ENCODE measurements at places on chromosomes 13 and 19.

- no peak for DNase-seq
Measured at GRCh38 chr19:48716562-48717291, 2.8 kb downstream of the MAMSTR start.

DNA sequence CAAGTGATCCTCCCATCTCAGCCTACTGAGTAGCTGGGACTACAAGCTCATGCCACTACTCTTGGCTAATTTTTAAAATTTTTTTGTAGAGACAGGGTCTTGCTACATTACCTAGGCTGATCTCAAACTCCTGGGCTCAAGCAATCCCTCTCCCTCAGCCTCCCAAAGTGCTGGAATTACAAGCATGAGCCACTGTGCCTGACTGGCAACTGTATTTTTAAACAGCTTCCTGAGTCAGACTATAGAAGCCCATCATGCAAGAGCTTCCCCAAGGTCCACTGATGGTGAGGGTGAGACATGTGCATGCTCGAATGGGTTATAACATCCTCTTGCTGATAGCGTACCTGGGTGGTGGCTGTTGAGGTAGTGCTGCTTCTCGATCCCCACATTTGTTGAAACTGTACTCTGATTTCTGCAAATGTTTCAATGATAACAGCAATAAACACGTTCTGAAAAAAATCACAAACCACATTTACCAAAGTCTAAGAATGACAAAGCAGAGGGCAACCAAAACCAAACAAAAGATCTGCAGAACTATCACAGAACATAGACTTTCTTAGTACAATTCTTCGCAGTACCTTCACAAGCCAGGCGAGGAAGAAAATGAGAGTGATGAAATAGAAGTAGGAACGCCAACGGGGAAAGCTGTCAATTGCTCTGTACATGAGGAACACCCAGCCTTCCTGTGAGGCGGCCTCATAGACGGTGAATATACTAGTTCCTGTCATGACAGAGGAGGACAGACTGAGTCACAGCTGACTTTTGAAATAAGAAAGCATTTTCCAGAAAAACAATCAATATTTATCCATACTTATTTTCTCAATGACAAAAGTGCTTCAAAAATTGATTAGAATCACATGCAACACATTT lies 124.4 kb downstream of the NALCN start:
- DNase-seq, result no peak

- peak; percentile 4 for DNase-seq
Measured at GRCh38 chr19:32599736-32600157, 18.8 kb downstream of the PDCD5 start.

- DNase-seq, result no peak
Measured at GRCh38 chr19:33486936-33487811, 34.4 kb downstream of the PEPD start.

DNA sequence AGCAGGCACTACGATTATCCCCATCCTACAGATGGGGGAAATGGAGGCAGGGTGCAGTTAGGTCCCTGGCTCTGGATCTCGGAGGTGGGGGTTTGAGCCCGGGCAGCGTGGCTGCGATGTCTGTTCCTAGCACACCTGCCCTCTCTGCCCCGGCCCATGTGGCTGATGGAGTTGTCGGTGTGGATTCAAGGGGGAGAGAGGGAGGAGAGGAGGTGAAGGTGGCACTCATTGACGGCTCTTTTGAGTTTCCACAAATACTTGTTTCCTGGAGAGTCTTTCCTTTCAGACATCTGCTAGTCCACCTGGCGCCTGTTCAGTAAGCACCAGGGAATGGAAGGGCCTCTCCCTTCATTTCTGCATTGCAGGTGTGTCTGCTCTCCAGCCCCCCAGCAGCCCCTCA lies 69.9 kb downstream of the ARHGEF18 start:
- no peak for DNase-seq

DNA sequence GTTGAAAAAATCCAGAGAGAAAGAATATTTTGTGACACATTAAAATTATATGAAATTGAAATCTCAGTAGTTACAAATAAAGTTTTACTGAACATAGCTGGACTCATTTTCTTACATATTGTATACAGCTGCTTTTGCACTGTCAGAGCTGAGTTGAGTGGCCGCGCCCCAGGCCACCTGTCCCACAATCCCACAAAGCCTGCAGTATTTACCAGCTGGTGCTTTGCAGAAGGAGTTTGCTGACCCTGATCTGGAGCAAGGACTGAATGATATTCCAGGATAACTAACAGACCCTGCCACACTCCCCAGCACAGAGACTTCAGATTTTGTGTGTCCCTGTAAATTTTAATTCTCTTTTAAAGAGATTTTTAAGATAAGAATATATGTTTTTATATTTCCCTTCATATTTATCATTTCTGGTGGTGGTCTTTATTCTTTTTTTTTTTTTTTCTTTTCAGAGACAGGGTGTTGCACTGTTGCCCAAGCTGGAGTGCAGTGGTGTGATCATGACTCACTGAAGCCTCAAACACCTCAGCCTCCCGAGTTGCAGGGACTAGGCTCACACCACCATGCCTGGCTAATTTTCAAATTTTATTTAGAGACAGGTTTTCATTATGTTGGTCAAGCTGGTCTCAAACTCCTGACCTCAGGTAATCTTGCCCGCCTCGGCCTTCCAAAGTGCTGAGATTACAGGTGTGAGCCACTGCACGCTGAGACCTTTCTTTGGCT lies 48.5 kb downstream of the TDRD12 start:
- no peak for DNase-seq

DNA sequence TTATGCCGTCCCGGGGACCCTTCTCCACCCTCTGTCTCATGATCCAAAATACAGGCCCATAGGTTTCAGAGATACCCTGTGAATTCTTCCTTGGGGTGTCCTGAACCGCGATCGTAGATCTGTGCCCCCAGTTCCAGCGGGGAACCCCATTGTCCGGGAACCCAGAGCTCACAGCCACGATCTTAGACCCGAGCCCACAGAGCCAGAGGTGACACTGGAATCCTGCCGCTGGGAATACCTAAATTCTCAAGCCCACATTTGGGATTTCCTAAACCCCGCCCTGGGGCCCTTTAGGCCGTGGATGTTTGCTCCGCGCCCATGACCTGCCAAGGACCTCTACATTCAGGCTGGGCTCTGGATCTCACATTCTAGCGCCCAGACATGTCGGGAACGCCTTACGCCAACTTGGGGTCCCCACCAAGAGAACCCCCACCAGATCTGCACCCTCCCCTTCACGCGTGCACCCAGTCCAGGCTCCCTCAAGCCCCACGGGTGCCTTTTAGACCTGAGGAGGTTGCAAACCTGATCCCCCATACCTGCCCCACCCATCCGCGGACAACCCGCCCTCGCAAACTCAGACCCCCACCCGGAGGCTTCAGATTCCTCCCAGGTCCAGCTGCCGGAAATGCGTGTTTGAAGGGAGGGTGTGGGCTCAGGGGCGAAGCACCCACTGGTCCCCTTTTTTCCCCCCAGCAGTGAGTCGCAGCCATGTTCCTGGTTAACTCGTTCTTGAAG lies 605 bp downstream of the CAPNS1 start:
- DNase-seq, result no peak

DNA sequence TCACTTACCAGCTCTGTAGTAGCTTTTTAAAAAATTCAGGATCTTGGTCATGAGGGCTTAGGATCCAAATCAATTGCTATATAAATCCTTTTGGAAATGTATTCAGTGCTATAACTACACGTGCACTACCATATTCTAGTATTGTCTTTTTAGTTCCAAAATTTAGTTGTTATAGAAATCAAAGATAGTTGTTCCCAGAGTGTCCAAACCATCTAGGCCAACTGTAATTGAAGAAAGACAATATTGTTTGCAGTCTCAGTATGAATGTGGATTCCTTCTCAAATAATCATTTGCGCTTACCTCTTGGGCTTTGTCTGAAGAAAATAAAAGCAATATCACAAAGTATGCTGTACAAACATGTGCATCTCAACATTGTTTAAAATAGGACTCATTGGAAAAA lies 184.1 kb upstream of the EDNRB start:
- no peak for DNase-seq

DNA sequence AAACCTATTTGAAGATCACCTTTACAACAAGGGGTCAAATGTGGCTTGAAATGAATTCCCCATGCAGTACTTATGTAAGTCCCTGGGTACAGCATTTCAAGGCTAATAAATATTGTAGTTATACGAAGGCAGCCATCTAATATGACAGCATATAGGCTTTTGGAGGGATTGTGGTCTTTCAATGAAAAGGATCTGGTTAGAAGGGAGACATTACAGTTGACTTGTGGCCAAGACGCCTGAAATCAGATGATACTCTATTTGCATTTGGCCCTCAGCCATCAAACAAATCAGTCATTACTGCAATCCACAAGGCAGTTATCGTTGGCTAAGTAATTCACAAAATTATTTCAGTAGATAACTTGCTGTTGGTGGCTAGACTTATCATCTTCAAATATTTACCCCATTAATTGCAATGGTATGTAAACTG lies 242.7 kb downstream of the DCLK1 start:
- no peak for DNase-seq

- DNase-seq, result no peak
Measured at GRCh38 chr19:33187183-33187540, 7.0 kb upstream of the LRP3 start.

DNA sequence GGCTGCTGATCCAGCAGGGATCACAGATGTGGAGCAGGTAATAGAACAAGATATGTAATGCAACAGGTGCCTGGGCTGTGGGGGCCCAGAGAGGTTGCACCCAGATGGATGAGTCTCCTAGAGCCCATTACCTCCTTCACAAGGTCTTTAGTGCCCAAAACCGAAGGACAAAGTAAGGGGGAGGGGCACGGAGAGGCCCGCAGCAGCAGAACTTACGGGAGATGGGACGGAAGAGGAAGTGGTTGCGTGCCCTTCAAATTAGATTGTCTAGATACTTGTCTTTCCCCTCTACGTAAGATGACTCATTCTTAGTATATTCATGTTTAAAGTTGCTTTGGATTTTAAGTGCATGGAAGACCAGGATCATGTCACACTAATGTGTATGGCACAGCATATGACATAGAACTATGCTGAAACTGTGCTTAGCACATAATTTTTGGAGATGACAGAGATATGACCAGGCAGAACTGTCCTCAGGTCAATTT lies 5.7 kb upstream of the MRPS31 start:
- peak; percentile 60 for DNase-seq

- no peak for DNase-seq
Measured at GRCh38 chr13:46359714-46360113, 27.3 kb downstream of the RUBCNL start.

GRCh38 chr13:97275776-97276501 lies 53.8 kb downstream of the MBNL2 start:
- no peak for DNase-seq

DNA sequence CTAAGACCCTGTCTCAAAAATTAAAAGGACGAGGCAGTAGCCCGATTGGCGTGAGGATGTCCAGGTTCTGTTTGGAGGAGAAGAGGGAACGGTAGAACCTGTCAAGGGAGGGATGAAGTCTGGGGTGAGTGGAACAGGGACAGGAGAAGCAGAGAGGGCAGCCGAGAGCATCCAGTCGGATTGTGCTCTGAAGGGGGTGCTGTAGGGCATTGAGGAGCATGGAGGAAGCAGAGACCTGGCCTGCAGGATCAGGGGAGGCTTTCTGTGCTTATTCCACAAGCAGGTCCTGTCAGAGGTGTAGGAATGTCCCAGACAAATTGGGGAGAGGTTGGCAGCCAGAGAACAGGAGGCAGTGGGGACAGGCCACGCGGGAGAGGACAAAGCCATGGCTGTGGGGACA lies 14.1 kb downstream of the AP2A1 start:
- DNase-seq, result no peak

DNA sequence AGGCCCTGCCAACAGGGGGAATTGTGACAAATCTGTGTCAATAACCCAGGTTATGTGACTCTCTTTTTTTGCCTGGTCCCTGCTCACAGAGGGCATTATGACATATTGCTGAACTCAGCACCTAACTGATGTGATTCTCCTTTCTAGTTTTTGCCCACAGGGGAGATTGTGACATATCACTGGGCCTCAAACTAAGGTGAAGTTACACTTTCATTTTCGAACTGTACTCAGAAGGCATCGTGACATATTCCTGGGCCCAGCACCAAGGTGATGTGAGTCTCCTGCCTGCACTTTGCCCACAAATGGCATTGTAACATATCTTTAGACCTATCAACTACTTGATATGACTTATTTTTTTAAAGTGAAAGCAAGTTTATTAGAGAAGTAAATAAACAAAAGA lies 83.0 kb downstream of the ZNF728 start:
- no peak for DNase-seq

GRCh38 chr13:50366488-50367174 lies 351.4 kb downstream of the KCNRG start:
- DNase-seq, result no peak

- DNase-seq, result no peak
Measured at GRCh38 chr19:32396046-32396652, 9.4 kb upstream of the DPY19L3 start.

DNA sequence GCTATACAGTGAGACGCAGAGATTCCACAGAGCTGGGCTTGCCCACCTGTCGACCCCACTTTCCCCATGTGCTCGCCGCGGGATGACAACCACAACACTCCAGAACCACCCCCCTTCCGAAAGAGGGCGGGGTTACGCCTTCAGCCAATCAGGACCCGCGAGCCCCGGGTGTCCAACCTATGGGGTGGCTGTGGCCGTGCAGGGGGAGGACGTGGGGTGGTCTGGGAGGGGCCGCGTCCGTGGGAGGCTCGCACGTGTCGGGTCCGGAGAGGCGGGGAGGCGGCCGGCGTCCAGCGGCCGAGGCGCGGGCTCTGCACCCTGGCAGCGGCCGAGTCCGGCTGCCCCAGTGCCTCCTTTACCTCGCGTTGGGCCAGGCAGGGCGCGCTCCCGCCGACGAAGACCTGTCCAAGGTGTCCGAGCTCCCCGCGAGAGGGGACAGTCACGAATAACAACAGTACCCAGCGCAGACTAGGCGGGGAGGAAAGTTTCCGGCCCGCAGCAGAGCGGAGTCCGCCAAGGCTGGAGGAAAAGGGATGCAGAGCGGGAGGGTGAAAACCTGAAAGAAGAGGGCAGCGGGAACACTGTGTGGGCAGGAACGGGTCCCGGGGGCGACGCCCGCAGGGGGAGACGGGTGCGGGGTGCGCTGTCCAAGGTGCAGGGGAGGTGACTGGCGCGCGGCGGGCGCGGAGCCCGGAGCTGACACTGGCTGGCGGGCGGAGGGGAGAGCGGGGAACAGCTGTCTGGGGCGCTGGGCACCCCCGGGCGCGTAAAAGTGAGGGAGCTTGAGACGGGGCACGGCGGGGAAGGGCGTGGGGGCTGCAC lies 911 bp downstream of the ENOX1 start:
- DNase-seq, result no peak

DNA sequence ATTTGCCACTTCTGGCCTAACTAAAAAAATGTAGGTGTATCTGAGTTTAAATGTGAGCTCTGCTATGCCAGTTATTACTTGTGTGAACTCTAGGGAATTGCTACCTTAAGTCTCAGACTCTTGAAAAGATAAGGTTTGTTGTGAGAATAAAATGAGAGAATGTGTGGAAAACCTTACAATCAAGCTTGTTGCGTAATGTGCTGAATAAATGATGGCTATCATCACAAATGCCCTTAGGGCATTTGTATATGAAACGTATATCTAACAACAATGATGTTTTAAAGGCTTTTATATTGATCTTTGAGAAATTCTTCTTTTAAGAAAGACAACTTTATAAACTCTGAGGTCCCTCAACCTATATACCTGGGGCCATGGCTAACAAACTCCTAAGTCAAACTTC lies 384.8 kb downstream of the ITGBL1 start:
- no peak for DNase-seq

All from activated CD4-positive, CD25-positive, alpha-beta regulatory T cell (primary cell).